ENCODE measurements at places on chromosomes 3 and 15.

GRCh38 chr3:20057612-20058180, 17.4 kb downstream of the KAT2B start:
- no peak for DNase-seq

GRCh38 chr3:66215106-66215505, 5.7 kb upstream of the SLC25A26 start:
- DNase-seq, result no peak

DNA sequence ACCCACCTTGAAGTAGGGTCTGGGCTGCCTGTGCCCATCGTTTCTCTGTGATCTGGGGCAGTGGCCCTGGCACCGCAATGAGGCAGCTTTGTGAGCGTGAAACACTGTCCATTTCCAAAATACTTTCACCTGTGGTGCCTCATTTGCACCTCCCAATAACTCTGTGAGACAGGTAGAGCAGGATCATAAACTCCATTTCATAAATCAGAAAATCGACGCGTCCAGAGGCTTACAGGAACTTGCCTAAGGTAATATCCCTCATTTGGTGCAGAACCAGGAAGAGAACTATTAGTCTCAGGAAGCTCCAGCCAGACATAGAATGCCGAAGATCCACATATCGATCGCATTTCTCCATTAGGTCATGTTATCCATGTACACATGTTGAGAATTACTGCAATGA, 38.2 kb upstream of the SEMA4B start:
- DNase-seq, result no peak

- no peak for DNase-seq
Measured at GRCh38 chr3:130772129-130772528, 25.5 kb upstream of the PIK3R4 start.

DNA sequence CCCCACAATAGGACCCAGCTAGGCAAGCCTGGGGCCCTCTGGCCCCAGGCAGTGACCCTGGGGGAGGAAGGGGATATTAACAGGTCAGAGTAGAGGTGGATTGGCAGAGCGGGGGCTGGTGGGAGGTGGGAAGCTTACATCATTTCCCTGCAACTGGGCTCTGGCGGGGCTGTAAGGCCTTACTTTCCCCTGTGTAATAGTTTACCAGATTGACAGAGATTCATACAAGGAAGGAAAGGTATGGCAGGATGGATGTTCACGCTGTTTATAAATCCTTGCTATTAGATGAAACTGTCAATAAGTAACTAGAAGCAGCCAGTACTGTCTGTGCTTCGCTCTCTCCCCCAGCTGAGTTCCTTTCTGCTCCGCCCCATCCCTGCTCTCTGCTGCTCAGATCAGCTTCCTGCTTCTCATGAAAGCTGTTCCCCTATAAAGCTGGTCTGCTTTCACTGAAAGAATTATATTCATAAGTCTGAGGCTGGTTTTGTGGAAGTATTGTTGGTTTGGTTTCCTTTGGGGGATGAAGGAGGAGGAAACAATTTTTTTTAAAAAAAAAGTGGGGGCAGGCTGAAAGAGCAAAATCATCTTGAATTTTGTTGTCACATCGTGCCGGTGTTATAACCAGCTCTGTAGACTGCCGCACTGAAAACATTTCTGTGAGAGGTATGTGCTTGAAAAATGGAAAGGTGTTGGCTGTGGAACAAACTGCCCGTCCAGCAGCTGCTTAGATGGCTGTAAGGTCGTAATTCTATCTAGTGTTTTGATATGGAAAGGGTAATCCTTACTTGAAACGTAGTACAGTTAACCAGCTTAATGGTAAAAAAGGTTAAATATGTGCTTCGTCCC, 76.4 kb downstream of the BBX start:
- DNase-seq, result peak; percentile 57

DNA sequence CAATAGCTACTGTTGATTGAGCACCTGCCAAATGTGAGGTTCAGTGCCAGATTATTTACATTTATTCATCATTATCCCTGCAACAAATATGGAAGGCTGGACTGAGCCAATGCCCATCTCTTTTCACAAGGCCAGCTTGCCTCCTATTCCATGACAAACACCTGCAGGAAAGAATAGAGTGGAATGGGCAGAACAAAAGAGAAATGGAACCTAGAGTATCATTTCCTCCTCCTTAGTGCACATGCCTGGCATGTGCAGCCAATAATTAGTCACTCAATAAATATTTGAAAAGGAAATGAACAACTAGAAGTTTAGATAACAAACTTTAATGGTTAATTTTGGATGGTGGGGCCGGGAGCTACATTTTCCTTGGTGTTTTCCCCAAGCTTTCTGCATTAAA, 61.4 kb upstream of the MYRIP start:
- no peak for DNase-seq

DNA sequence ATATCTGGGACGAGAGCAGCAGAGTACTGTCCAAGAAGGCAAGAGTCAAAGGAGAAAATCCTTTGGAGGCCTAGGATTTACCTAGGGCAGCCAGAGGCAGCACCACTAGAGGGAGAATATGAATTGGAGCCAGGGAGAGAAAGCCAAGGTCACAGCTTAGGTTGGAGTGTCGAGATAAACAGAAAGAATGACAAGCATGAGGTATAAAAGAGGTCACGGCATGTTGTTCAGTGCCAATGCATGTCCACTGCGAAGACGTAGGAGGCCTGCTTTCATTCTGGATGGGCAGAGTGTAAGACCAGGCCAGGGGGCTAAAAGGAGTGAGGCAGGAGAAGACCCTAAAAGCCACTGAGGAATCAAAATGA, 47.2 kb downstream of the THBS1 start:
- DNase-seq, result no peak

- DNase-seq, result no peak
Measured at GRCh38 chr15:68584756-68585573, 6.2 kb downstream of the CORO2B start.

DNA sequence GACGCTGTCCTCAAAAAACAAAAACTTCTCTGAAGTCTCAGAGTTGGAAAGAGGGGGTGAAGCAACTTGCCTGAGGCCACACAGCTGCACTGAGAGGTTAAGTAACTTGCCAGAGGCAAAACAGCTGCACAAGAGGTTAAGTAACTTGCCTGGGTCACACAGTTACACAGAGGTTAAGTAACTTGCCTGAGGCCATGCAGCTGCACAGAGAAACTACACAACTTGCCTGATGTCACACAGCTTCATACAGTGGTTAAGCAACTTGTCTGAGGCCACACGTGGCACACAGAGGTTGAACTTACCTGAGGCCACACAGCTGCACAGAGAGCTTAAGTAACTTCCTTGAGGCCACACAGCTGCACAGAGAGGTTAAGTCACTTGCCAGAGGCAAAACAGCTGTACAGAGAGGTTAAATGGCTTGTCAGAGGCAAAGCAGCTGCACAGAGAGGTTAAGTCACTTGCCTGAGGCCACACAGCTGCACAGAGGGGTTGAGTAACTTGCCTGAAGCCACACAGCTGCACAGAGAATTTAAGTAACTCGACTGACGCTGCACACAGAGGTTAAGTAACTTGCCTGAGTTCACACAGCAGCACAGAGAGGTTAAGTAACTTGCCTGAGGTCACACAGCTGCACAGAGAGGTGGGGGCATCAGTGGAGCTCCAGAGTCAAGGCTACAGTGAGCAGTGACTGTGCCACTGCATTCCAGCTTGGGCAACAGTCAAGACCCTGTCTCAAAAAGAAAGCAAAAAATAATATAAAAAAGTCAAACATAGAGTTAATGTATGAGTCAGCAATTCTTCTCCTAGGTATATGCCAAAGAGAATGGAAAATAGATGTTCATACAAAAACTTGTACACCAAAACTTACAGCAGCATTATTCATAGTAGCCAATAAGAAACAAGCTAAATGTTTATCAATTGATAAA, 12.0 kb upstream of the ACAD9 start:
- DNase-seq, result no peak

DNA sequence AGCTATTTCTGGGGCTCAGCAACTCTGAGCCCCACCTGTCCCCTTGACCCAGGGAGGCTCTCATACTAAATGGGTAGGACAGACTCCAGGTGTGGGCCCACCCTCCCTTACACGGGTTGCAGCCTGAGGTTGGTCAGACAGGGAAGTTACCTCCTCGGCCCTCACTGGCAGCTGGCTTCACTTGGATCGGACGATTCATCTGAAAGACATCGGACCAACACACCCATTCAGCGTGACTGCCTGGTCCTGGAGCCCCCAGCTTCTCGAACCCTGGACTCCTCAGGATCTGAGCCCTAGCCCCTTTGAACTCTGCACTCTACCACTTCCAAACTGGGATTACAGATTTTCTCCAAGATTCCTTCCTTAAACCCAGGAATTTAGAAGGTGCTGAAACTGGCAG, 15.4 kb downstream of the CELF6 start:
- DNase-seq, result no peak

DNA sequence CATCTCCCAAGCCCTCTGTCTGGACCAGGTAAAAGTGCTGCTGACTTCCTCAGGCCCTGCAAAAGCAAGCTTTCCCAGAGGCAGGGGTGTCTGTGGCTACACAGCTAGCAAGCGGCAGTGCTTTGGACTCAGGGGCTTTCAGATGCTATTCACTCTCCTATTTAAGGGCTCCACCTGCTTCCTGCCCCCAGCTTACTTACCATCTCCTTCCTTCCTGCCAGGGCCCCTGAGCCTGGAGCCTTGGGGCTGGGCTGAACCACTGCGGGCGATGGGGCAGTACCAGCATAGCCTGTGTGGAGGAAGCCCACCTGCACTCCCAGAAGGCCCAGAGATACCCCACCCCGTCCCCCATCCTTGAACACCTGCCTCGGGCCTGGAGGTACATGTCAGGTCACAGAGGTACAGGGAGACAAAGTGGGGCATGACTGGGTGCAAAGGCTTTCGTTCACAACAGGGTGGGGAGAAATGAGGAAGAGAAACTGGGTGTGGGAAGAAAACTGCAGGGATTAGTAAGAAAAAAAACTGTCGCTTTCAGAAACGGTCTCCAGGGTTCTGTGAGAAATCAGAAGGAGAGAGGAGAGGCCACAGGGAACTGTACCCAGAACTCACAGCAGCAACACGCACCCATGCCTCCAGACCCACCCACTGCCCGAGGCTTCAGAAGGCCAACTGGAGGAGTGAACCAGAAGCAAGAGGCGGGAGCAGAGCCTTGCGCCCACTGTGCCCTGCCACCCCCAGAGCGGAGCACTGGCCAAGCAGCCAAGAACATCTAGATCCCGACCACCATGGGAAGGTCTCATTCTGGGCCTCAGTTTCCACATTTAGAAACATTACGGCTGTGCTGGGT, 49.5 kb downstream of the CCDC12 start:
- DNase-seq, result no peak

DNA sequence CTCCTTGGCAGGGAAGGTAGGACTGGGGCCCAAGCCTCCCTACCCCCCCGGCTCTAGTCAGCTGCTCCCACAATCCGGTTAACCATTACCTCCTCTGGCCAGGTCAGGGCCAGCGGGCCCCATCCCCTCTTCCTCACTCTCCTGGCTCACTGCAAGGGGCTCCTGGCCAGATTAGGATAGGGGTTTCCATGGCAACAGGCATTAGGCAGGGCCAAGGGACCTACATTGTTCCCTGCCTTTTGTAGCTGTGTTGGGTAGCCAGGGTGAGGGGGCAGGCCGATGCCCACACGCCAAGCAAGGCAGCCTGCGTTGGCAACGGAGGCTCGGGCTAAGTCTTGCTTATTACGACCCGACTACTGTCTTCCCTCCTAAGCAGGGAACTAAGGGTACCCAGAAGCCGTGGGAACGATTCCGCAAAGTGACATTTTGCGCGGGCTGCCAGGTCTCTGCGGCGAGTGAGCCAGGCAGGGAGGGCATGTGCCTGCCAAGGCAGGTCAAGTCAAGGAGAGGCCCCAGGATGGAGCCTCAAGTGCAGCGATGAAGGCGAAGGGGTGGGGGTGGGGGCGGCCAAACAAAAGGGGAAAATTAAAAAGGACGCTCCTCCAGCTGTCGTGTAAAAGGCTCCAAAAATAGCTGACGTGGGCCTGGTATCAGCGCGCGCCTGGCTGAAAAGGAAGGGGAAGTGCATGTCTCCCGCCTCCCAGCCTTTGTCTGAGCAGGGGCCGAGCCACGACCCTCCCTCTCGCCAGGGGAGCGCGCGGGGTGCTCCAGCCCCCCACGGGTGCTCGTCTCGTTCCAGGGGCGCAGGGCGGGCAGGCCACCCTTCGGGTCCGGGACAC, 919 bp downstream of the IDH2 start:
- DNase-seq, result peak; percentile 64

DNA sequence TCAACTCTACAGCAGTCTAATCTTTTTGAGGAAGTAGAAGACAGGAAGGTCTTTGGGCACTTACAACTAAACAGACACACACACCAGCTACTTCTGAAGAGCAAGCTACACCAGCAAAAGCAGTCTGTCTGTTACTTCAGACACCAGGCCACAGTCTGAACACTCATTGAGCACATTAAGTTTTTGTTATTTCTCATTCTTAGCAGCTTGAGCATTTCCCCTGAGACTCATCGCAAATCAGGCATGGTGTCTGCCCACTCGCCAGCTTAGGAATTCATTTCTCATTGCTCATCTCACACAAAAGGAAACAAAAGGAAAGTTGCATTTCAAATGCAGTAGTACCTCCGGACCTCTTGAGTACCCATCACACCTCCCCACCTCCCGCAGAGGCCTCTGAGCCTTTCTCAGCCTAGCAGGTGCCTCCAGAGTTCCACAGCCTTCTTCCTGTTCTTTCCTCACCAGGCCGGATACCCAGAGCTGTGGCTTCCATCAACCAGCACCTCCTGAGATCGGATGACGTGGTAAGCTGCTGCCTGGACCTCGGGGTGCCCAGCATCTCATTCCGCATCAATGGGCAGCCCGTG, 302.0 kb downstream of the RYR3 start:
- DNase-seq, result no peak
